Tracheal epithelial cell (primary cell): ENCODE measurements at places on chromosomes 1 and 21. TPM values are rescaled to one million over a fixed set of nuclear protein-coding genes. Genes with fewer than 3 reads are reported as not detected.

DMBX1 gene
- not detected in 2 replicates for total RNA-seq

CLCNKB gene
- under 0.01 TPM in 1 of 2 replicates, not detected in the other for total RNA-seq

CCDC185 gene
- total RNA-seq, result not detected in 2 replicates

CD101 gene
- total RNA-seq, result 0.48 and 1.3 TPM in 2 replicates

DIRAS3 gene
- total RNA-seq, result not detected in 2 replicates
